HT-29 (cell line): ENCODE measurements at places on chromosomes 5 and 9. TPM values are rescaled to one million over a fixed set of nuclear protein-coding genes. Genes with fewer than 3 reads are reported as not detected.

- no peak for DNase-seq
These were observed 234.5 kb downstream of the AOPEP start for GRCh38 chr9:94960964-94961363.

Gene PCDHGA10
- total RNA-seq: 2.8 and 4.3 TPM in 2 replicates

DNA sequence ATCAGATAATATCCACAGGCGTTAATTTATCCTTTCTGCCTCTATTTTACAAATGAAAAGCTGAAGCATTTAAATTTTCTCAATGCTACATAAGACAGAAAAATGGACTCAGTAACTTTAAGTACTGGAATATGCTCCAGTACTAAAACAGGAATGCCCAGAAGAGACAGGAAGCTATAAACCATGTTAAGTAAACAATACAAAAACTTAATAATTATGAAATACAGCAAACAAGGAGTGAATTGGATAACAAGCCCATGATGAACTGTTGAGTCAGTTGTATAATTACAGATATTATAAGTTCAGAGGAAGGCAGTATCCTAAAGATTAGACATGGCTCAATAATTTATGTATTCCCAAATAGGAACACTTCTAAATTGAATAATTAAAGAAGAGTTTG is 148.5 kb downstream of the CHSY3 start:
- DNase-seq: no peak

Gene CDH6
- total RNA-seq: not detected in 2 replicates

Gene MYOZ3
- not detected in 2 replicates for total RNA-seq

GRCh38 chr5:72572236-72572765 is 65.1 kb upstream of the ZNF366 start:
- no peak for DNase-seq

Gene NUTM2G
- total RNA-seq: not detected in 2 replicates

Gene TMEM38B
- 9.0 and 11.7 TPM in 2 replicates for total RNA-seq

DNA sequence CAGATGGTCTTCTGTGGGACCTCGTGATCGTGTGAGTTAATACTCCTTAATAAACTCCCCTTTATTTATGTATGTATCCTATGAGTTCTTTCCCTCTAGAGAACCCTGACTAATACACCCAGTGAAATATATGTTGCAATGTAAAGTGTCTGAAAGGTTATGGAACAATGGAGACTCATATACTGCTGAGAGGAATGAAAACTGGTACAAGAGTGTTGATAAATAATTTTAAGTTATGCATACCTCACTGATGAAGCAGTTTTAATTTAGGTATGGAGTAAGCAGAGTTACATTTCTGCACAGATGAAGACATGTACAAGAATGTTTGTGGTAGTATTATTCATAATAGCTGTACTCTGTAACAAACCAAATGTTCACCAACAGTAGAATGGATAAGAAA is 438.3 kb downstream of the TAF11L14 start:
- DNase-seq: no peak

Gene TAS2R1
- total RNA-seq: not detected in 2 replicates

- DNase-seq: no peak
These were observed 204.8 kb upstream of the RASEF start for GRCh38 chr9:83267741-83268140.

GRCh38 chr5:91245871-91246270 is 137.2 kb downstream of the ARRDC3 start:
- DNase-seq: no peak

- DNase-seq: no peak
These were observed 18.3 kb downstream of the MOCS2 start for GRCh38 chr5:53091289-53091688.

DNA sequence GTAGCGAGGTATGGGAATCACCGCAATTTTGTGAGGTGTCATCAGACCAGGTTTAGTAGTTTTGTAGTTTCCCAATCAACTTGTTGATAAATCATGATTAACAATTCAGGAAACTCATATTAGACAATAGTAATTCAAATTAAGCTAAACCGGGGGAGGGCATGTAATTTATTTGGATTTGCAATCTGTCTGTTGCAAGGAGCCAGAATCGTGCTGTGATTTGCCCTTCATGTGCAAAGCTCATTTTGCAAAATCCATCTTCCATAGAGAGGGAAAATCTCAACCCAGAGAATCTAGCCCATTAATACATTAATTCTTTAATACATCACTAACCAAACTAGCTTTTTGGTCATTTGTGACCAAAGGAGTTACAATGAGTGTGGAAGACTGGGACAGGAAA is 164.7 kb upstream of the TRPM3 start:
- no peak for DNase-seq

DNA sequence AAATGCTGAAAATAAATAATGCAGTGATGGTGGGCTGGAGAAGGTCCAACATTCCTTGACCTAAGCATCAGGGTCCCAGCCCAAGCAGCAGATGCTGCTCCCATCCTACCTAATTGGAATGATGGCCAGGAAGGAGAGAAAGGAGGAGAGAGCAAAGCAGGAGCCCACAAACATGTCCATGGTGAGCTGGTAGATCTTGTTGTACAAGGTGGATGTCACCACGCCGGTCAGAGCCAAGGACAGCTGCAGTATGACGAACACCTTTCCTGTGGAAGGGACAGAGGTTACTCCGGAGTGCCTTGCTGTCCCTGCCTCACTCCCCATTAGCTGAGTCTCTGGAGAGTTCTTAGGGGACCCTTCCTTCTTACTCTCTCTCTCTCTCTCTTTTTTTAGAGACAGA is 4.3 kb downstream of the SLC46A2 start:
- no peak for DNase-seq

- no peak for DNase-seq
These were observed 157.4 kb downstream of the EDIL3 start for GRCh38 chr5:84227236-84227635.

Gene SLC36A3
- total RNA-seq: not detected in 2 replicates

DNA sequence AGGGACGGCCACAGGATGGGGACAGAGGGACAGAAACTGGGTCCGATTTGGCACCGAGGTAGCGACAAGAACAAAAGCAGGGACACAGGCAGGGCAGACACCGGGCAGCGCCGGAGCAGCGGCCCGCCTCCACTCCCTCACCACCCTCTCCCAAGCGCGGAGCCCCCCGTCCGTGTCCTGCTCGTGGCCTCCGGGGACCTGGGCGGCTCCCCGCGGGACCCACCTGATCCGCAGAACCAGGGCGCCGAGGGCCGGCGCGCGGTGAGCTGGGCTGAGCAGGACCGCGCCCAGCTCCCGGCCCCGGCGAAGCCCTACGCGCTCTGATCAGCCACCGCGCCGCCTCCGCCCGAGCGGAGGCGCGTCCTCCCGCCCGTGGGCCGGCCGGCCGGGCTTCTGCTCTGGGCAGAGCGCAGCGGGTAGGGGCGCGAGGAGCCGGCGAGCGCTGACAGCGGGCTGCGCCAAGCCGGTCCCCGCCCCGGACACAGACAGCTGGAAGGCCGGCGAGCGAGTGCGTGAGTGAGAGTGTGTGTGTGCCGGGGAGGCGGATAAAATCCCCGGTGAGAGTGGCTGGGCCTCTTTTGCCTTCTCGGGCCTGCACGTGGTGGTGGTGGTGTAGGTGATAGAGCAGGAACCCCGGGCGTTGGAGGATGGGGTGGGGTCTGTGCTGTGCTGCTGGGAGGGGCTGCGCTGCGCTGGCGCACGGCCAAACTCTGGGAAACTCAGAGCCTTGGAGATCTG is at the start of gene GGTA1:
Gene GGTA1, minus strand, starts transcription at position 418 of the 738 bp plus-strand sequence. CDS start 31,922 bp downstream, outside the sequence.
- DNase-seq: no peak

DNA sequence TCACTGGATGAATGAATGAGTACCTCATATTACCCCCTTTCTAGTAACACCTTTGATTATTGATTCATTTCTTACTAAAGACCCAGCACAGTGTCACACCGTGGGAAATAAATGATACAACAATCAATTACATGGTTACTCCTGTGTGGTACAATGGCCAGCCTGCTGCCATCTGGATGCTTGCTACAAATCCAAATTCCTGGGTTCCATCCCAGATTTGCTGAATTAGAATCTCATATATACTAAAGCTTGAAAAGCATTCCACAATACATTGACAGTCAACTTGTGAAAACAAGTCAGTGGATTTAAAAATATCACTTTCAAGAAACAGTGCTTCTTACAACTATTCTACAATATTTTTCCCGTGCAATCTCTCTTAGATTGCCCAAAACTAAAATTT is 989.3 kb downstream of the PTPRD start:
- no peak for DNase-seq

DNA sequence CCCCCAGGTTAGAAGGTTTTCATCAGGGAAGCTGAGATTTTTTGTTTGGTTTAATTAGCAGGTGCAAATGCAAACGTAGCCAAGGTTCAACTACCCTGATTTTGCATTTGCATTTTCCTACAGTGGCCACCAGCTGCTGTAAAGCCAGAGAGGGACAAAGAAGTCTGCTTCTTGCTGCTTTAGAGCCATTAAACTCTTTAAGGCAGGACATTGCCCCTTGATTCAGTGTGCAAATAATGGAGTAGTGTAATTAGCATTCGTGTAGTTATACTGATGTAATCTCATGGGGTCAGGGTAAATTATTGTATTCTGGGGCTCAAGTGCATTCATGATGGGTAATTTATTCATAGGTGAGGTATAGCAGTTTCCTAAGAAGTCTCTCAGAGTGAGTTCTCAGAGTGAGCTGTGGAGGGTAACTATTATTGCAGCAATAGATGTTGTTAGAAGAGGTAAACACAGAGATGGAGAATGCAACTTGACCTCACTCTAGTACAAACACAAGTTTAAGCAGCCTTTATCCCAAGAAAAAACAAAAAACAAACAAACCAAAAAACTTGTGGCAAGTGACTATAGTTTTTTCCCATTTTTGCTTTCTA is 526.5 kb downstream of the KIF4B start:
- DNase-seq: no peak

Gene PLCXD3
- not detected in 2 replicates for total RNA-seq

DNA sequence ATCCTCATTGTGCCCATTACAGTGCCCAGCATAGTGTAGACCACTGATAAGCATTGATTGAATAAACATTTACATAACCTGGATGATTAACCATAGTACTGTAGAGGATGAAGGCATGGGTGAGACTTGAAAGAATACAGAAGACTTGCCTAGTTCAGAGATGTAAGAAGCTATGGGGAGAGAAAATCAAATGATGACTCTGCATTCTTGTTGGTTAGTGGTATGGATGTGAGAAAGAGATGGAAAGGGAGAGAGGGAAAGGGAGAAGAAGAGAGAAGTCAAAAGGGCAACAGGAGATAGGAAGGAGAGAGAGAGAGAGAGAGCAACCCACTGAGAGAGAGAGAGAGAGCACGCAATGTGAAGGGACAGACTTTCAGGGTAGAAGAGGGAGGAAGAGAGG is 26.8 kb downstream of the YIPF5 start:
- no peak for DNase-seq

- no peak for DNase-seq
These were observed 74.4 kb downstream of the LHFPL2 start for GRCh38 chr5:78574131-78574673.

DNA sequence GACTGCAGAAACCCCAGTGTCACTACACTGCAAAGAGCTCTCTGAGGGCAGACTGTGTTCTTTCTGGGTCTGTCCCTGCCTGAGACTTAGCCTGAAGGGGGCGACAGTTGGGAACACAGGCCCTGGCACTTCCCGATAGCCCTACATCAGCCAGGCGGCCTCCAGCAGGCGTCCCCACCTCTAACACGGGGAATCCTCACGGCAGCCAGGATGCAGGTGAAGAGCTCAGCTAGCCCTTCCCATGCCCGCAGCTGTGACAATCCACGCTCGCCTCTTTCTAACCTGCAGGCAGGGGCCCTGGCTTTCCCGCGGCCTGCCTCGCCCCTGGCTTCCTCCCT is 5.9 kb downstream of the MED22 start:
- no peak for DNase-seq

DNA sequence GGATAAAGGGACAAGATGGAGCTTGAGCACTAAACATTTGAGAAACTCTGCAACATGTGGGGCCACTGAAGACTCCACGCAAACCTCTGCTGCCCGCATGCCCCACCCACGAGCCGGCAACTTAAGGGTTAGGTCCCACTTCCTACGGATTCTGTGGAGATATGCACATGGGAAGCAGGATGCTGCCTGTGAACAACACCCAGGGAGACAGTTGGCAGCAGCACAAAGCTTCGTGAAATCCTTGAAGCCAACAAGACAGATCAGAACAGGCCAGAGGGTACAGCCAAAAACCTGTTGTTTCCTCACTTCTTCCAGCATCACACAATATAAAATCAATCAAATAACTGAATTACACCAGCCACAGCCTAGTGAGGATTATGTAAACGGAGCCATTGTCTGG is 270.4 kb downstream of the ENC1 start:
- DNase-seq: no peak

Gene RNF224
- 0.38 TPM in 1 of 2 replicates, not detected in the other for total RNA-seq

- no peak for DNase-seq
These were observed 34.4 kb downstream of the FAM240B start for GRCh38 chr9:38685535-38685934.

DNA sequence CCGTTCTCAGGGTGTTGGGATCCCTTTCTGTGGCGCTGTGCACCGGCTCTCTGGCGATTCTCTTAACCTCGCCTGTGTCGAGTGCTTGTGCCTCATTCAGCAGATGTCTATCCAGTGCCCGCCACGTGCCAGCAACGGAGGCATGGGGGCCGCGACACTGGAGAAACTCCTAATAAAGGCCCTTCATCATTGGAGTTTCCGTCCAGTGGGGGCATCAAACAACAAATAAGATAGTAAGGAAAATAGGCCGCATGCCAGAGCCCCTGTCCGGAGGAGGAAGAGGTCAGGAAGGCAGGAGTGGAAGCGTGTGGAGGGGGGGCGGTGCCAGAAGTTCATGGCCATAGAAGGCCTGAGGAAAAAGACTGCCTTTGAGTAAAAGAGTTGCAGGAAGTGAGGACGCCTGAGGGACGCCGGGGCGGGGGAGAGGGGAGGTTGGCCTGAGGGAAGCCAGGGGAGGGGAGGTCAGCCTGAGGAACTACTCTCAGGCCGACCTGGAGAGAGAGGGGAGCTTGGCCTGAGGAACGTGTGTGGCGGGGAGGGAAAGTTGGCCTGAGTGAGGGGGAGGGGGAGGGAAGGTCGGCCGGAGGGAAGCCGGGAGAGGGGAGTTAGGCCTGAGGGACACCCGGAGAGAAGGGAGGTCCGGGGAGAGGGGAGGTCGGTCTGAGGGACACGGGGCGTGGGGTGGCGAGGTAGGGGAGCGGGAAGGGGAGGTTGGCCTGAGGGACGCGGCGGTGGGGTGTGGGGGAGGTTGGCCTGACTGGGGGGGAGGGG is 82.2 kb downstream of the CACNA1B start:
- no peak for DNase-seq

- DNase-seq: no peak
These were observed 65.4 kb upstream of the CDH12 start for GRCh38 chr5:22918511-22918910.
